AML-193 (cell line): ENCODE measurements at places on chromosomes 3 and 15.

DNA sequence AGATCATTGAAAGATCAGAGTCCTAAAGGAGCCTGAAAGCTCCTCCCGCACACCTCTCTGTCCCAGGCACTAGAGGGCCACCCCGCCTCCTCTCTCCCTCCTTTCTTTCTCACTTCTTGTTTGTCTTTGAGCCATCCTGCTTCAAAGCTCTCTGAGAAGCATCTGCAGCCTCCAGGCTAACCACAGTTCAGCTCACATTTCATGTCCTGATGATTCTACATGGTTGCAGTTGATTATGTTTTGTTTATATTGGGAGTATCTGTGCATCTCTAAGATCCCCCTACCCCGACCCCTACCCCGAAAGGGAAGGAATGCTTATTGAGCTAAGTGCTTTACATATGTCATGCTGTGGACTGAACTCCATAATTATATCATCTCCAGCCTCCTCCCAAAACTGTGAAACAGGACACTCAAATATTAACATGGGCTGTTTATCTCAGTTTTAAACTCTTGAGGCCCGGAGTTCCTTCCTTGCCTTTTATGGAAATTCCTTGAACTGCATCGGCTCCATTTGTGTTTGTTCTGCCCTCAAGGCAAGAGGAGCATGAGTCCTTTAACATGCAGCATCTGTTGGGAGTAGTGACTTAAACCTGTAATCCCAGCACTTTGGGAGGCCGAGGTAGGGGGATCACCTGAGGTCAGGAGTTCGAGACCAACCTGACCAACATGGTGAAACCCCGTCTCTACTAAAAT lies 30.9 kb downstream of the MGLL start:
- peak; percentile 32 for DNase-seq

DNA sequence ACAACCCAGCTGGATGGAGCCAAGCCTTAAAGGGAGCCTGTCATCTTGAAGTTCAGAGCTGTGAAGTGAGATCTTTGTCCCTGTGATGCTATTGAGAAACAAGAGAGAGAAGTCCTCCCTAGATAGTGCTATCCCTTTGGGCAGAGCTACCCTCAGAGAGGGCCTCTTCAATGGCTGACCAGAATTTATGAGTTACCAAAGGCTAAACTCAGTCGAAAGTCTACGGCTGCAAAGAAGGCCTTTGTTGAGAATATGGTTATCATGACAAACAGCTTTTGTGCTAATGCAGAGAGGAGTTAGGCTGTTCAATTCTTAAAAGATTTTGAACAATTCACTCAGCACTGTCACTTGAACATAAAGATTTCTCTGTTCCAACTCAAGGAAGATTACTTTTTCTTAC lies 65.9 kb upstream of the C3orf80 start:
- DNase-seq, result no peak

DNA sequence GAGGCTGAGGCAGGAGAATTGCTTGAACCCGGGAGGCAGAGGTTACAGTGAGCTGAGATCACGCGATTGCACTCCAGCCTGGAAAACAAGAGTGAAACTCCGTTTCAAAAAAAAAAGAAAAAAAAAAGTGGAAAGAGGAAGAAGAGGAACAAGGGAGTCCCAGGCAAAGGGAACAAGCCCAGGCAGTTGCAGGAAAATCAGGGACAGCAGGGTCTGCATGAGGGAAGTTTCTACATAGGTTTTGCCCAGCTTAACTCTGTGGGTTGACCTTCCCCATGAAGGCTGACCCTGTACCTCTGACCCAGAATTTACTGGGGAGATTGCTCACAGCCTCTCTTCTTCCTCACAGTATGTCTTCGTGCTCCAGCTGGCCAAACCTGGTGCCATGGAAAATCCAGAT lies 12.3 kb downstream of the RBP1 start:
- DNase-seq, result no peak

DNA sequence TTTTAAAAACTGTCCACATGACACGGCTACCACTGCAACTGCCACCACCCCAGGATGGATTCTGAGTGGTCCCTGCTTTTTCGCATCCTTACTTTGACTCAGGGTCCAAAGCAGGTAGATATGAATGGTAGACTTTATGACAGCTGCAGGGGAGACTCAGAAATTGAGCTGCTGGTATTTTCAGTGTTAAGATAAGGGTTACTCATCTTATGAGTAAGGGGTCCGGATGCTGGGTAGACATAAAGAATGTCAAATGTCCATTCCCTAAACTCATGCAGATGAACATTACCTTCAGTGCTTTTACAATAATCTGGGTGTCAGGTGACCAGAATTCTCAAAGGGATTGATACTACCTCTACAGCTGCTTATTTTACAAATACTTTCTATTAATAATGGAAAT lies 25.9 kb upstream of the BBX start:
- no peak for DNase-seq

DNA sequence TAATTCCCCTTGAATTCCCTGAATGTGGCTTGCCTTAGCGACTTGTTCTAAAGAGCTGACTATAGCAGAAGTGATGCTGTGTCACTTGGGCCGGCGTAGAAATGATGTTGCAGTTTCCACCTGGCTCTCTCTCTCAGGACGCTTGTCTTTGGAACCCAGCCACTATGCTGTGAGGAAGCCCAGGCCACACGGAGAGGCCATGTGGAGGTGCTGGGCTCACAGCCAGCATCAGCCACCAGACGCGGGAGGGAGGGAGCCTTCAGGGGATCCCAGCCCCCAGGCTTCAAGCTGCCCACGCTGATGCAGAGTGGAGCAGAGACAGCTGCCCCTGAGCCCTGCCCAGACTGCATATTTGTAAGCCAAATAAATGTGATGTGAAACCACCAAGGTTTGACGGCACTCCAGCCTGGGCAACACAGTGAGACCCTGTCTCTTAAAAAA lies 18.6 kb downstream of the RNU5B-1 start:
- DNase-seq, result no peak

DNA sequence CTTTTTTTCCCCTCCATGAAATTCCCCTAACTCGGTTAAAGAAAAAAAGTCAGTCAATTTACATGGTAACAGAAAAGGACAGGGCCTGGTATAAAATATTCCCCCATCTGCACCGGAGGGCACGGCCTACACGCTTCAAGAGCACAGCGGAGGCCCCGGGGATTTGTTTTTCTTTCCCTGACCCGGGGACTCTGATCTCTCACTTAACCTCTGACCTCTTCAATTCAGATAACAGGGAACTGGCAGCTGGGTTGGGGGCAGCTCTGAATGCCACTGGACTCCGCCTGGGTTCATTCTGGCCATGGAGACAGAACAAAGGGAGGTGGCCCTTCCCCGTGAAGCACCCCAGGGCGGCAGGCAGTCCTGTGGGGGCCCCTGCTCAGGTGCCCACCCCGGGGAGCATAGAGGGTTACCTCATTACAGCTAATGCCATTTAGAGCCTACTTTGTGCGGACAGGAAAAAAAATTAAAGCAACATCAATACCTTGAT lies 257.5 kb downstream of the SHQ1 start:
- no peak for DNase-seq

GRCh38 chr15:69997161-69997485 lies 100.6 kb downstream of the TLE3 start:
- DNase-seq, result no peak

GRCh38 chr15:60510006-60510405 lies 31.1 kb upstream of the ICE2 start:
- no peak for DNase-seq

DNA sequence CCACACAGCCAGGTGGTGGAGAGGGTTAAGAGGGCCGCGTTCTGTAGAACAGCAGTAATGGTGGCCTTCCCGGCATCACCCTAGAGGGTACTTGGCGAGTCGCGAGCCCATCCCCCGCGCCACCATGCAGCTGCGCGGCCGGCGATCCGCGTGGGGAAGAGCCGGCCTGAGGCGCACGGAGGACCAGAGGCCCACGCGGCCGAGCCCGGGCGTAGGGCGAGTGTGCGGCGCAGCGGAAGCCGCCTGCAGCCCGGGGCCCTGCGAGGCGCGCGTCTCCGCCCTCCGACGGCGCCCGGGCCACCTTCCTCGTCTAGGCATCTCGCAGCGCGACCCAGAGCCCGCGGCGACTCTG lies 423 bp downstream of the TKT start:
- DNase-seq, result peak; percentile 41

DNA sequence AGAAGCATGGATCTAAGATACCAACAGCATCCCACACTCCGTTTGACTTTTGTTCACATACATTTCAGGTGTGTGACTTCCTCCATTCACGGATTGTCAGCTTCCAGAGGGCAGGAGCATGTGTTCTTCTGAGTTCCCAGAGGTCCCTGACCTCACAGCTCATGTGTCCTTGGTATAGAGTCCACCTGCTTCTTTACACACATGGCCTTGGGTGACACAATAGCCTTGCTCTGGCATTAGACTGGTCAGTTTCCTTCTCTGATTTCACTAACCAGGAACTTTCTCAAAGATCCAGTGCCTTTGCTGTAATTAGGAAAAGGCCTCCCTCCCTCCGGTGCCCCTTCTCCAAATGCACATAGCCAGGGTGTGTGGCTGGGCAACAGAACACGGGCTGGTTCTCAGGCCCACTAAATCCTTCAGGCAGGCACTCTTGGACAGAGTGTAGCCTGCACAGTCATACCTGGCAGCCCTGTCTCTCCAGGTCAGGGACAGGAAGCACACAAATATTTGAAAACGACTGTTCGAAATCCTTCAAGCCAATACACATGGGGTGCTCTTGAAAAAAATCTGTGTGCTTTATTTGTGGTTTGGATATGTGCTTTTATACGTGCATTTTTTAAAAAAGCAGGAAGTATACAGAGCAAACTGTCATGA lies 81.1 kb downstream of the TRIM42 start:
- DNase-seq, result no peak

DNA sequence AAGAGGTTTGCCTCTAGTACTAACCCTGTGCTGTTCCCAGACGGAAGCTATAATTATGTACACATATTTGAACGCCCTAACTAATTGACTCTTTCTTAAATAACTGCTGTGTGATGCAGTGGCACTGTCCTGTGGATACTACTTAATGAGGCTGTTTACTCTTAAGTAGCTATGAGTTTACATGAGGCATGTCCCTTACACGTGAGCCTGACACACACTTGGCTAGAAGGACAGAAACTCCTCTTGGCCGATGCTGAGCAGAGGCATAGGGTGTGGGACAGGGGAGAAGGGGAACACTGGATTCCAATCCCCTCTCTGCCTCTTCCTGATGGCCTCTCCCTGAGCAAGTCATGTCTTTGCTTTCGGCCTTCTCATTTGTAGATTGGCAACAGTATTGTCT lies 21.9 kb downstream of the EHD4 start:
- no peak for DNase-seq

- DNase-seq, result no peak
Measured at GRCh38 chr15:76239786-76240185, 71.5 kb downstream of the ETFA start.

DNA sequence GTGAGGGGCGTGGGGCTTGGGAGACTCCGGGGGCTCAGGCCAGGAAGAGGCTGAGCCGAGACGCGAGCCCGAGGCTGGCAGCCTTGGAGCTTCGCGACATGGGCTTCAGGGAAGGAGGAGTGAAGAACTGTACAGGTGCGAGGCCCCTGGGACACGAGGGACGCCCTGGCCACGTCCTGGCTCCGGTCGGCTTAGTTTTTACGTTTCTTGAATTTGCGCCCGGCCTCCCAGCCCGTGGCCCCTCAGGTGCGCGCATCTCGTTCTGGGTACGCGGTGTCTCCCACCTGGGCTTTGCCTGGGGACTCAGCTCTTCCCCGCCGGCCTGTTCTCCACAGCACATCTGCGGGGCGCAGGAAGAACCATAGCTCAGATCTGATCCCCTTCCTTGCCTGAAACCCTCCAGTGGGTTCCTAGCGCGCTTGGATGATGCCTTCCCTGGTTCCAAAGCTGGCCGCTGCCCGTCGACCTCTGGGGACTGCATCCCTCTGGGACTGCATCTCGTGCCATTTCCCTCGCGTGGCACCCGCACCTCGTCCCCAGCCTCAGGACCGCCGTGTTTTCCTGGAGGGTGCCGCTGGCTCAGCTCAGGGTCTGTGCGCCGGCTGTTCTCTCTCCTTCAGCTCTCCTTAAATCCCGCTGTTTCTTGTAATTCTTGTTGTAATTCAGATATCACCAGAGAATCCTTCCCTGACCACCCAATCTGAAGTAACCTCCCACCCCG lies 614 bp downstream of the CHCHD6 start:
- DNase-seq, result no peak

DNA sequence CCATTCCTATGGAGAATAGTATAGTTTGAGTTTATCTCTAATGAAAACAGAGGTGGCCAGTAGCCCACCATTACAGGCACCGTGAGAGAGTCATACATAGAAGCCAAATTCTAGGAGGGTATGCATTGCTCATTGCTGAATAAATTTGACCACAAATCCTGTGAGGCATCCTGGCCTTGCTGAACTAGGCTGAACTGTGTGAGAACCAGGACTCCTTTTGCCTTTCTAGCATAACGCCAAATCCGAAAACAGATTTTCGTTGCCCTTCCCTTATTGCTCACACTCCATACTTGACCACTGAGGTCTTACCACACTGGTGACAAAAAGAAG lies 50.4 kb downstream of the SLC2A2 start:
- DNase-seq, result no peak

GRCh38 chr3:172176061-172176770 lies 136.8 kb downstream of the FNDC3B start:
- no peak for DNase-seq

DNA sequence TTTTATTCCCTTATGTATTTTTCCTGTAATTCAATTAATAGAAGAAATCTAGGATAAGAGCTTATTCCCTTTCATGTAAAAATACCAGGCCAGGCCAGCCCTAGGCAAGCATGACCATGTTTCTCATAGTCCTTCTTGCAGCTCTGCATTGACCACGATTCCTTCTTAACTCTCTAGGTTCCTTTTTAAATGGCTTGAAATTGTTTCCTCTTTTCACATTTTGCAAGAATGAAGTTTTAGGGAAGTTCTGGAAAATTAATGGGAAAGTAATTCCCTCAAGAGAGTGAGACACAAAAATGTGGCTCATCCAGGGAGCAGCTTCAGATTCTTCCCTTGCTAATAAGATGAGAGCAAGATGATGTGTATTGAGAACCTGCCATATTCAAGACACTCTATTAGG lies 116.5 kb upstream of the FGF7 start:
- DNase-seq, result no peak

DNA sequence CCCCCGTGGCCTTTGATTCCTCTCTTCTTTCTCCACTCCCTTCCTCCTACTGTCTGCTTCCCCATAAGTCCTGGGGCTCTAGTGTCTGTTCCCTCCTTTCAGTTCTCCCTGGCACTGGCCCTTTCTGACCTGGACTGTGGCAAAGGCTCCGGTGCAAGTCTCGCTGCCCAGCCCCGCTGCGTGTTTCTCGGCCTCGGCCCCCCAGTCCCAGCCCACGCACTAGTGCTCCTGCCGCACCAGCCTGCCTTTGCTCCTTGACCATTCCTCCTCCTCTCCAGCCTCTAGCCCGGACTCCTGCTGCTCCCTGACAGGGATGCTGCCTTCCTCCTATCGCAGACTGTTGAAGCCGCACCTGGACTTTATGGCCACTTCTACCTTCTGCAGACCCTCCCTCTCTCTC lies 2.1 kb downstream of the TM6SF1 start:
- DNase-seq, result no peak

DNA sequence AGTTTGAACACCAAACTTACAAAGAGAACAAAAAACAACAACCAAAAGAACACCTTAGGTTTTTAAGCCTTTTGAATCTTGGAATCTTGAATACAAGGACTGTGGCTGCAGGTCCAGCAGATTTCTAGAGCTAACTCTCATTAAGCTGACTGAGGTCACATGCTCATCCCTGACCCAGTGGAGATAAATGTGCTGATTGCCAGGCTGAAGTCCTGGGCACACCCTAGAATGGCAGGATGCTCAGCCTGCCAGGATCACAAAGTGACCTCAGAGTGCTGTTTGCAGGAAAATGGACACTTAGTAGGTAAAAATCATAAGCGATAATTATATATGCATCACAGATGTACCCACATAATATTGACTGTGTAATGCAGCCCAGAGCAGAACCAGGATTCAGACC lies 245.3 kb upstream of the NR2E3 start:
- DNase-seq, result no peak
